ENCODE measurements at places on chromosomes 4 and X.

DNA sequence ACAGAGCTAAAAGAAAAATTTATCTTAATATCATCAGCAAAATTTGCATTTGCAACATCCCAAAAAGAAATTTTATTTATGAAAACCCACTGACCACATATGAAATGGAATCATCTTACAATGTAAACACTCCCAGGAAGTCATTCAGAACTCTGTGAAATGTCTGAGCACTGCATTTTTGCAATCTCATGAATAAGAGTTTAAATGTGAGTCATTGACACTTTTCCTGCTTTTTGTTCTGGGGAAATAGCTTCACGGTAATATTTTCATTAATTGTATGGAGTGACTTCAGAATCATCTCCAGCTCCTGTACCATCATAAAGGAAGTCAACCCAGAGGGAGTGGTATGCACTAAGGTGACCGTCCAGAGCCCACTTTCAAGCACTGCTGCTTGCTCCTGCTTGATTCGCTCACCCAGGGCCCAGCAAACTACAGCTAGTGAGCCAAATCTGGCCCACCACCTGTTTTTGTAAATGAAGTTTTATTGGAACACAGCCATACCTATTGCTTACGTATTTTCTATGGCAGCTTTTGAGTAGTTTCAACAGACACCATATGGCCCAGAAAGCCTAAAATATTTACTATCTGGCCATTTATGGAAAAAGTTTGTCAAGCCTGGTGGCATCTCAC lies 17.2 kb downstream of the EDNRA start:
- no peak for DNase-seq

DNA sequence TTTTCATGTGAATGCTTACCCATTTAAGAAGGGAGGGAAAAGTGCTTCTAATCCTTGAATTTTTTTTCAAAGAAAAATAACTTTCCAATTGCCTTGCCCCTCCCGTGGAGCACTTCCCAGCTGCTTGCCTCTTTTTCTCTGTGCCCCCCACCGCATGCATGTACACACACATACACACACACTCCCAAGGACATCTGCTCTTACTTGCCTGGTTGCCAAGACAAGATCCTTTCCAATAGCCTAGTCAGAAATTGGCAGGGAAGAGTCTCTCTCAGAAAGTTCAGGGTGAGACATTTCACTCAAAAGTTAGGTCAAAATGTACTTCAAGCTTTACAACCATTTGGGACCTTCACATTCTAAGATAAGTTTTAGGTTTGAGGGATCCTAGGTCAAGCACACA lies 10.9 kb downstream of the HHIP start:
- no peak for DNase-seq

DNA sequence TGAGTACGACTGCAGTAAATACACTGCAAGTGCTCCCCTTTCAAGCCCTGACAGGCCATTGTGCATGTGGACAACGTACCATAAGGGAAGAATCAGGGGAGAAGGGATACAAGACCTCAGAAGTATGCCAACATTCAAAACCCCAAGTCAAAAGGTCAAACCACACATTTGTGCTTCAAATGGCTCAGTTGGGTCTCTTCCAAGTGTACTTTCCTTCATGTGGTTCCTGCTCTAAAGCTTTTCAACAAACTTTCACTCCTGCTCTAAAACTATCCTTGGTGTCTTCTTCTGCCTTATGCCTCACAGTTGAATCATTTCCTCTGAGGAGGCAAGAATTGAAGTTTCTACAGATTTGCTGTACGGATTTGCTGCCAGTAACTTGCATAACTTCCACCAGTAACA lies 305.7 kb upstream of the SLIT2 start:
- DNase-seq: peak; percentile 30

- DNase-seq: peak; percentile 65
Observed at GRCh38 chr4:83552924-83553323, 17.0 kb downstream of the GPAT3 start.

- no peak for DNase-seq
Observed at GRCh38 chr4:79831119-79831528, 241.9 kb downstream of the ANTXR2 start.

DNA sequence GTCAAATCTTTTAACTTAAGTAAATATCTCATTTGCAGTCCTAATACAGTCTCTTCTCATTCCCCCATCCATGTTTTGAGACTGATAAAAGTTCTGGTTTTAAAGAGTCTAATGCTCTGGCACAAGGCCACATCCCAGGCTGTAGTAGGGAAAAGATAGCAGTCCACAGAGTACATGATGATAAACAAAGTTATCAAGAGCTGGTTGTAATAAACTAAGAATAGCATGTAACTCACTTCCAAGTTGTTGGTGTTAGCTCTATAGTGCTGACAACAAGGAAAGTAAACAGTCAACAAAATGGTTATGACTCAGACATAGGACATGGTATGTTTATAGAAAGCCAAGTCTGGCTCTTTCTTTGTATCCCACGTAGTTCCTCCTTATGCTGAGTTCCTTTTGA lies 21.8 kb upstream of the AREG start:
- DNase-seq: no peak
